Fibroblast of gingiva (primary cell): ENCODE measurements at places on chromosomes 16 and 17.

DNA sequence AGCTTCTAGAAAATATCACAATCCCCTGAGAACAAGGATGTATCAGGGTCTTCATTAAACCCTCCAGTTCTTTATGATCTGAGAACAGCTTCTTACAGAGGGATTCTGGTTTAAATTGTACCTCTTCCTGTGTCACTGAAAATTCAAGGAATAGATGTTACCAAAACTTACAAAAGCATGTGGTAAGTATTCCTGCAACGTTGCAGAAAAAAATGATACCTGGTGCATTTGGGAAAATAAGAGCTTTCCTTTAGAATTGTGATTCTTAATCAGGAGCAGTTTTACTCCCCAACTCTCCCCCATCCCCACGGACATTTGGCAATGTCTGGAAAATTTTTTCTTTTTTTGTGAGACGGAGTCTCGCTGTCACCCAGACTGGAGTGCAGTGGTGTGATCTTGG lies 7.3 kb downstream of the SLFN14 start:
- DNase-seq: no peak

- DNase-seq: peak; percentile 19
Observed at GRCh38 chr17:50304781-50305404, 30.6 kb downstream of the TMEM92 start.

DNA sequence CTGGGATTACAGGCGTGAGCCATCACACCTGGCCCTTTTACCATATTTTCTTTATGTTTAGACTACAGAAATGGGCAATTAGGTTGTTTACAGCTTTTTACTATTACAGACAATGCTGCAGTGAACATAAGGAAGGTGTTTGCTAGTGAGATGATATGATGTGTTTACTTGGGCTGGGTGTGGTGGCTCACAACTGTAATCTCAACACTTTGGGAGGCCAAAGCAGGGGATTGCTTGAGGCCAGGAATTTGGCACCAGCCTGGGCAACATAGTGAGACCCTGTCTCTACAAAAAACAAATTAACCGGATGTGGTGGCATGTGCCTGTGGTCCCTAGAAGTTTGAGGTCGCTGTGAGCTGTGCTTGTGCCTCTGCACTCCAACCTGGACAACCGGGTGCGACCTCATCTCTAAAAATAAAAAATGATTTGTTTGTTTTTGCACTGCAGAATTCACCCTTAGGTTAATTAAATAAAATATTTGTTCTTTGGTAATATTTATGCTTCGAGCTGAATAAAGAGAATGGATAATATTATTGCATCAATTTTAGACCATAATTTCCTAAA lies 15.0 kb downstream of the PAFAH1B1 start:
- no peak for DNase-seq

- DNase-seq: no peak
Observed at GRCh38 chr17:15380446-15380845, 39.0 kb upstream of the TEKT3 start.

GRCh38 chr16:72099377-72099818 lies 5.8 kb downstream of the DHX38 start:
- peak; percentile 37 for DNase-seq

- no peak for DNase-seq
Observed at GRCh38 chr17:59623151-59623550, 3.5 kb downstream of the CLTC start.

DNA sequence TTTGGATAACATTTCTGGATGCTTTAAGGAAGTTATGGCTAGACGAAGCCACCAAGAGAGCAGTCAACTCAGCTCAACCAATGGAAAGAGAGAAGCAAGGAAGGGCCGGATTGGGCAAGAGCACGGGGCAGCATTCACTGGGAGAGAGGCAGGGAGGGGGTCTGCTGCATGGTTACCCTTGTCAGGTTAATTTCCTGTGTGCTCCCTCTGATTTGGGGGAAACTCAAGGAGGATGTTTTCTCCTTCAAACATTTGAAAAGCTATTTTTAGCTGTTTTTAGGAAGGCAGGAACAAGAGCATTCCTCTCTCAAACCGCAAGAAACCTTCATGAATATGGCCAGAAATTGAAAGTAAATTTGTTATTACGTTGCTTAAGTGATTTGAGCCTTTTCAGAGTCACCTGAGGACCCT lies 118.5 kb upstream of the ZFHX3 start:
- DNase-seq: no peak

DNA sequence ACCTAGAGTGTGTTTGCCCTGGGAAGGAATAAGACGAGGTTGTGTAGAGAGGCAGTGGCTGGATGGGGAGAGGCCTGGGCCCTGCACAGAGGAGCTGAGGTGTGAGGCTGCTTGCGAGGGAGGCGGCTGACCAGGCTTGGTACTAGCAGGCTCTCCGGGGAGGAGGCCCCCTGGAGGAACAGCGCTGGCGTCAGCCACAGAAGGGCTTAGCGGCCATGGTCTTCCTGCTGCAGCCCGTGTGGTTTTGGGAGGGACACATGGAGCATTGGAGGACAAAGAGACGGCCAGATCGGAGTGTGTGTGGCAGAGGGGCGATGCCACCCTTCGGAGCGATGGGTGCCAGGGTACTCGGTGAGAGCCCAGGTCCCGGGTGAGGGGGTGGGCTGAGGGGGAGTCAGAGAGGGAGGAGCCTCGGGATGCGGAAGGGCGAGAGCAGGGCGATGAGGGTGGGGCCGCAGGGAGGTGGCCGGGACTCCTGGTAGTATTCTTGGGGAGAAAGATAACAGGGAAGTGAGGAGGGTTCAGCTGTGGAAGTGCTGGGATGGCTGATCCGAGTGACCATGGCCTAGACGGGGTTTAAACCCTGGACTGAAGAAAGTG lies 8.3 kb downstream of the BANP start:
- no peak for DNase-seq

DNA sequence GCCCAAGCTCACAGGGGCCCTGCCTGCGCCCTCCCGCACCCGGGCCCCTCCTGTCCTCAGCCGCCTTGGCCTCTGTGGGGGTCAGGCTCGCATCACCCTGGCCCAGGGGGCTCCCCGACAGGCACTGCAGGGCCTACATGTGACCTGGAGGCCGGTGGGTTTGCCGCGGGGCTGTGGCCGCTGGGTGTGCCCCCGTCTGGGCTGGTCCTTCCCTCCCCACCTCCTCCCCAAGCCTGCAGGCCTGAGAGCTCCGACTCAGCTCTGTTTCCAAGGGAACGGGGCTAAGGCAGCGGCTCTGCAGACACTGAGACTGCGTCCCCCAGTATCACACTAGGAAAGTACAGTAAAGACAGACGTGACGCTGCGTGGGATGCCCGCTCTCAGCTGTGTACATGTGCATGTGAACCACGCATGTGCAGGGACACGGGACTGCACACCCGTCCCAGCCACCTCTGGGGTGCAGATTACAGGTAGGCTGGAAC lies 16.5 kb upstream of the WDR45B start:
- DNase-seq: no peak

- DNase-seq: no peak
Observed at GRCh38 chr16:67942200-67942509, 1.8 kb downstream of the LCAT start.

- DNase-seq: no peak
Observed at GRCh38 chr17:1244606-1245012, 25.6 kb upstream of the BHLHA9 start.

DNA sequence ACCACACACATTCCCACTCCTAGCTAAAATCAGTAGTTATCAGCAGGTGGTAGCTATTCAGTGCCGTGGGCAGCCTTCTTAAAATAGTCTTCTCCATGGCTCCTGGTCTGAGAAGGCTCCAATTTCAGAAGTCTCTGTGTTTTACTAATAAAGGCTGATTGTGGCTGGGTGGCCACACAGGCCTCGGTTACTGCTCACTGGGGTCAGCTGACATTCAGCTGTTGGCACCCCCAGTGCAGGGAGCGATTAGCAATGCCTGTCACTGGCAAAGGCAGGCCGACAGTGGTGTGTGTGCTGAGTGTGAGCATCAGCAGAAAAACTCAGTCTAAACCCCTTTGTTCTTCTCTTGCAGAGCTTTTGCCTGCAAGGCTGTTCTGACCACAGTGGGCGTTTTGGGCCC lies 16.6 kb upstream of the DBNDD1 start:
- DNase-seq: no peak

GRCh38 chr16:12082226-12082887 lies 105.8 kb downstream of the SNX29 start:
- no peak for DNase-seq

- DNase-seq: no peak
Observed at GRCh38 chr16:71629278-71630016, 3.5 kb downstream of the MARVELD3 start.

DNA sequence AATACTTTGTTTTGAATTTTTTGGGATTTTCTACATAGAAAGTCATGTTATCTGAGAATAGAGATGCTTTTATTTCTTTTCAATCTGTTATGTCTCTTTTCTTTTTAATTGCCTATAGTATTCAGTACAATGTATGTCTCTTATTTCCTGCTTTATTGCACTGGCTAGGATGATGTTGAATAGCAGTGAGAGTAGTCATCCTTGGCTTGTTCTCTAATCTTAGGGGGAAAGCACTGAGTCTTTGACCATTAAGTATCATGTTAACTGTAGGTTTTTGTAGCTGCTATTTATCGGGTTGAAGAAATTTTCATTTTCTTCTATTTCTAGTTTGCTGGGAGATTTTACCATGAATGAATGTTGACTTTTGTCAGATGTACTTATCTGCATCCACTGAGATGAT lies 10.0 kb upstream of the ABCA3 start:
- no peak for DNase-seq

DNA sequence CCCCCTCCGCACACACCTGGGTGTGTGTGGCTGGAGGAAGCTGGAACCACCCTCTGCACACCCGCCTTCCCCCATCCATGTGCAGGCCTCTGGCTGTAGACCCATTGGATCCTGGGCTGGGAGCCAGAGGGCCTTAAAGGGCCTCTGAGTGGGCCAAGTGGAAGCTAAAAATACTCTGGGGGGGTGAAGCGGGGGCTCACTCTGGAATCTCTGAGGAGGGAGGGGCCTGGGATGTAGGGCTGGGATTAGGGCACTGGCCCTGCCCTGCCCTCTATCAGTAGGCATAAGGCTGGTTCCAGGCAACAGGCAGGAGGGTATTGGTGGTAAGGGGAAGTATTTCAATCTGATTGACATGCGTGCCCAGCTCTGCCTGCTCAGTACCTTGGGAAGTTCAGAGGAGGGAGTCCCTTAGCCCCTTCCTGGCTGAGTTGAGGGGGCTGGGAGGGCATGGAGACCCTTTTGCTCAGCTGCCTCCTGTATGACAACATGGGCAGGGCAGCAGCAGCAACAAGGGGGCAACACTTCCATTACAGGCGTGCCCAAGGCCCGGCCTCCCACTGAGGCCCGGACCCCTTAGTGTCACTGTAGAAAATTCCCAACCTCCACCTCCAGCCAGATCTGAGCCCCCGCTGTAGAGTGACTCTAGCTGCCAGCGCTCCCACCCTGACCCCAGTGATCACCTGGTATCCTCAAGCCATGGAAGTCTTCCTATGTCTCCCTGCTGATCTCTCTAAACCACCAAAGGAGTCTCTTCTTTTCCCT lies 5.2 kb downstream of the ITGA3 start:
- peak; percentile 77 for DNase-seq

DNA sequence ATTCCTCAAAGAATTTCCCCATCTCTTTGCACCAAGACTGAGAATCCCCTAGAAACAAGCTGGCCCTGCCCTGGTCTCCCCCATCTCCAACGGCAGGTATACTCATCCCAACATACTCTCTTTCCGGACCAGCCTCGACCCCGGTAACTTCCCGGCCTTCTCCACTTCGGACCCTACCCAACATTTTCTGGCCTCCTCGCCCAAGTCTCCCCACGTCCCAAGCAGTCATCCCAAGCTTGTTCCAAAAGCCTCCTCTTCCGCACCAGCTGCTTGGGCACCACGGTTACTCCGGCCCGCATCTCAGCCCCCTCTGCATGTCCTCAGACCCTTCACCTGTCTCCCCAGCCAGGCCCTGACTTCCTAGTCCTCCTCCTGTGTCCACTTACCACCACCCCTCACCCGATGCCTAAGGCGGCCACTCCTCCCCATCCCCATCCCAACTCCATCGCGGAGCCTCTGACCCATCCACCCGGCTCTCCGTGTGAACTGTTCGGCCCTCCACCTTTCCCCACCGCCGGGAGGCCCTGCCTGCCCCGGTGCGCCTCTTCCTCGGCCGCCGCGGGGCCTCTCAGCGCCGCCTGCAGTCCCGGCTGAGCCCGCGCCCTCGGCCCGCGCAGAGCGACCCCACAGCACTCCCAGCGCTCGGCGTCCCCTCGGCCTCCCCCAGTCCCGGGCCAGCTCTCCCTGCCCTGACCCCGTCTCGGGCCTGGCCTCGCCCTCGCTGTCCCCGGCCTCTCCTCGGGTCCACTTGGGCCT lies 994 bp downstream of the PITPNA start:
- no peak for DNase-seq
